ENCODE measurements at places on chromosomes 1 and 21.
A peak's percentile ranks its signal among the peaks of the same experiment; 100 is the strongest.

- no peak for DNase-seq
These were observed 37.0 kb upstream of the TENT5B start for GRCh38 chr1:27049607-27050006.

DNA sequence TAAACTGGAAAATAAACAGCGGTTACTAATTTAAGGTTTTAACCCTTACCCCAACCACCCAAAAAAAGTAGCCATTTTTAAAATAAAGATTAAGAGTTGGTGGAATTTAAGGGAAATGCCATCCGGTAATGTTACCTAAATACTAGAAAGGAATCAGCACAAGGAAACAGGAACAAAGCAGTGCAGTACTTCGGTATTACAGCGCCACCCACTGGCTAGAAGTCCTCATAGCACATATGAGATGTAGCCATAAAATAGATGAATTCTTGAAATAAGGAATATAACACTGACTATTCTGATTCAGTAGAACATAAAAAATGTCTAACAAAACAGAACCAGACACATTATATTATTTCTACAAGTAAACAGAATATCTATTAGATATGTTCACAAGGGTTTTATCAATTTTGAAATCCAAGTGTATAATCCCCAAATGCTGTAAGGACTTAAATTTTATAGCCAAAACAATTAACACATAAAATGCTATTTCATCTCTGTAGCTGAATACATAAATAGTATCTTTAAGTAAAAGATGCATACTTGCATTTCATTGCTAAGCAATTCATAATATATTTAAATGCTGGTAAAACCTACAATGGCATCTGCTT, 58.8 kb downstream of the FRRS1 start:
- DNase-seq = peak; percentile 73

GRCh38 chr1:84506729-84507453, 510 bp upstream of the GNG5 start:
- peak; percentile 10 for DNase-seq

DNA sequence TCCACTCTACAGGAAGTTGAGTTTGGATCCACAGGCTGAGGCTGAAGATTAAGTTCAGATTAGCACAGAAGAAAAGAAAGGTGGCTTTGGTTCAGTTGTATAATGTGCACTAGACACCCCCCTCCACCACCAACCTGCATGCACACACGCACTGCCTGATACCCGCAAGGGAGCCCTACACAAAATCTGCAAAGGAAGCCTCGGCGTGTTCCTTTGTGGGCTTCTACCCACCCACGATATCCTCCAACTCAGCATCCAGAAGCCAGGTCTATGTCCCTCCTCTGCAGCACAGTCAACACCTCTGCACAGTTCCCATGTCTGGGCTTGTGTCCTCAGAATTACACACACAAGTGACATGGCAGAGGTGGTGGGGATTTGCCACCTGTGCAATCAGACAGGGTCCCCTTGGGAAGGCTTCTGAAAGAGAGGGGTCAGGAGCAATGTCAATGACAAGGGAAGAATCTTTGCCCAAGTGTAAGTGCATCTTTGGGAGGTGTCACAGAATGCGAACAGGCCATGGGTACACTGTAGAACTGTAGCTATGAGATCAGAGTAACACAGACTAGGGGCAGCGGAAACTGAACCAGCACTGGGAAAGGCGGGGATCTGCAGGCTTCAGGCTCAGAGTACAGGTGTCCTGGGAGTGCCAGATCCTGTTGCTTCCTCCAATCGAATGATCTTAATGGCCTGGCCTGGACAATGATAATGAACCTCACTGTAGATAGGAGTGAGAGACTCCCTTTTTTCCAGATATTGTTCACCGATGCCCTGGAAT, 148.6 kb upstream of the ETV3 start:
- DNase-seq = no peak

- DNase-seq = no peak
These were observed 102.3 kb downstream of the OMA1 start for GRCh38 chr1:58443986-58444868.

- DNase-seq = peak; percentile 67
These were observed 1.9 kb downstream of the FTCD start for GRCh38 chr21:46153247-46154154.

DNA sequence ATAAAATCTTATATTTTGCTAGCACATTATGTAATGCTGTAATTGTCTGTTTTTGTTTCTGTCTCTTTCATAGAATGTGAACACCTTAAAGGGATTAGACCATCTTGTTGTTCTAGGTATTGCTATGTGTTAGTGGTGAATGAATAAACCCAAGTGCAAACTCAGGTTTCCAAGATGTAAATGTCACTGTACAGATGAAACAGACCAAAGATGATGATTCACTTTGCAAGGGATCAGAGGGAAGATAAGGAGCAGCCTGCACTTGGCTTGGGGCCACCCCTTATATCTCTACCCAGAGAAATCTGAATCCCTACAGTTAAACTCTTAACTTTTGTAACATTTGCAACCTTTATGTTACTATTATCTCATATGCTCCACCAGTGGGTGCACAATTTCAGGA, 25.4 kb downstream of the UROD start:
- DNase-seq = no peak

DNA sequence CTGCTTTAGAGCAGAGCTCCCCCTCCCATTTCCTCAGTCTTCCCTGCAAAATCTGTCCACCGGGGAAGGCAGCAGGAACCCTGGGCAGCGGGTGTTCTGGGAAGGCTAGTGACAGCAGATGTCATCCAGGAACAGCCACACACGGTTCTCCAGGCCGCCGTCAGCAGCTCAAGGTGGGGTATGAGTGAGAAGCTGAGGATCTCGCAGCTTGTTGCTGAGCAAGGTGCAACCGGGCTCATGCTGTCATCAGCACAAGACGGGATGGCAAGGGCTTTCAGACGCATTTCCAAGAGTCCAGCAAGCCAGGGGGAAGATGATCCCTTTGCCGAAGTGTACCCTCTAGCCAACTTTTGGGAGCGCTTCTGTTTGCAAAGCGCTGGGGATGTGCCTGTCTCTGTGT, 23.0 kb upstream of the SPSB1 start:
- no peak for DNase-seq

- no peak for DNase-seq
These were observed 40.0 kb upstream of the IKBKE start for GRCh38 chr1:206430031-206430983.

DNA sequence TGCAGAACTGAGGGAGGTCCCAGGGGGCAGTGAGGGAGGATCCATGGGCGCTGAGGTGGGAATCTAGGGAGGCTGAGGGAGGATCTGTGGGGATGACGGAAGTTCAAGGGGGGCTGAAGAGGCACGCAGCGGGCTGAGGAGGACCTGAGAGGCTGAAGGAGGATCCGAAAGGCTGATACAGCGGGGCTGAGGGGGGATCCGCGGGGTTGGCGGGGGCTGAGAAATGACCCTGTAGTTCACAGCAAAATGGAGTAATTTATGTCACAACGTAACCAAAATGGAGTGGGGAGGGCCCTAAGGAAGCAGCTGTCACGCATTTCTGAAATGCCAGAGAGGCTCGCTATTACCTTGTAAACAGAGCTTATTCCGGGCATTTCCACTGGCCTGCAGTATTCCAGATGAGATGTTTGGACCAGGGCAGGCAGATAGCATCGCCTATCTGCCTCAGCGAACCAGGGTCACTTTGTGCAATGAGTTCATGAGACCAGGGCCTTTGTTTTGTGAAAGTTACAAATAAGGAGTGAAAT, 926 bp upstream of the MRPL55 start:
- no peak for DNase-seq

- DNase-seq = no peak
These were observed 17.6 kb downstream of the RNF11 start for GRCh38 chr1:51253691-51254090.

DNA sequence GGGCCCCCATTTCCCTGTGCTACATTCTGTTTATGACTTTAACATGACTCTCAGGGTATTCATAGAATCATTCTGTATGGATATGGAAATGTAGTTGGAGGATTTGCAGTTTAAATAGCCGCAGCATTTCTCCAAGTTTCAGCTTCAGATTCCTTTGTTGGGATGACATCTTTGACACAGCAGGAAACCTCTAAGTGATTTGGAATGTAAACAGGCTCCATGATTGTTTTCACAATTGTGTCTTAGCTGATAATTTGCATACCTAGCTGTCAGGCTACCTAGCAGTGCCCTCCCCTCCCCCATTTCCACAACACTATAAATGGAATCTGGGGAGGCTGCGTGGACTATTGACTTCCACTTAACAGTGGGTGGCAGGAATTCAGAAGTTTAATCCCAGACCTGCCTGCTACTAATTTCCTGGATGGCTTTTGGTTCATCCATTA, 290.2 kb downstream of the HLX start:
- DNase-seq = no peak

- no peak for DNase-seq
These were observed 9.9 kb upstream of the COA7 start for GRCh38 chr1:52707927-52708655.

DNA sequence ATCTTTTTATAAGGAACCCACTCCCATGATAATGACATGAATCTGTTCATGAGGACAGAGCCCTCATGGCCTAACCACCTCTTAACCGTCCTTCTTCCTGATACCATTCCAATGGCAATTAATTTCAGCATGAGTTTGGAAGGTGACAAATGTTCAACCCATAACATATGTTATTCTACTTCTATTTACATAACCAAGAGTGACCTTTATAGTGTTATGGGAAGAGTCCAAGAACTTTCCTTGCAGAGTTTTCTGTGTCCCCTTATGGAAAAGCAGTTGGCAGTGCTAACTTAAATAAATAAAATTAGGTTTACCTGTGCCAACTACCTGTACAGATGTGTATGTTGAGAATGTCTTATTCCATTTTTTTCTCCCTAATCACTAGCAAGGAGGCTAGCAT, 11.1 kb downstream of the MAP10 start:
- no peak for DNase-seq

DNA sequence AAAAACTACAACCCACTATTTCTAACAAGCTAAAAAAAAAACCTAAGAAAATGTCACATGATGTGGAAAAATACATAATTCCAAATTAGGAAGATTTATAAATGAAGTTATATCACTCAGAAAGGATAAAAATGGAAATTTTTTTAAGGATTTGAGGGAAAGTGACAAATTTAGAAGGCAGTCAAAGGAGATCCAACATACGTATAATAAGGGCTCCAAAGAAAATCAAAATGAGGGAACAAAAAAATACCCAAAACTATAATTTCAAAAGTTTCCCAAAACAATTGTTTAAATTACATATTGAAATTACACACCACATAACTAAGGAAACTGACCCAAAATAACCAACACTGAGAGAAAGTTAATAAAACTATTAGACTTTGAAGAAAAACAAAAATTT, 381.1 kb upstream of the KAZN start:
- no peak for DNase-seq

DNA sequence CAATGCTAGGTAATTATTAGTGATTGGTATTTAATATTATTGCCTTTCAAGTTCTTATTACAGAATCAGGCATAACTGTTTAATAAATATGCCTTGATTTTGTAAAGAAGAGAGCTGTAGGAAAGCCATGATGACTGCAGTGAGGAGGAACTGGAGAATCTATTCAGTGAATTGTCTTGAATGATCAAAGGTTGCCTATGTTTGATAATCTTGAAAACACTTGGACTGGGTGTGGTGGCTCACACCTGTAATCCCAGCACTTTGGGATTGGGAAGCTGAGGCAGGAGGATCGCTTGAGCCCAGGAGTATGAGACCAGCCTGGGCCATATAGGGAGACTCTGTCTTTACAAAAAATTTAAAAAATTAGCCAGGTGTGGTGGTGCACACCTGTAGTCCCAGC, 42.4 kb downstream of the FMN2 start:
- no peak for DNase-seq

DNA sequence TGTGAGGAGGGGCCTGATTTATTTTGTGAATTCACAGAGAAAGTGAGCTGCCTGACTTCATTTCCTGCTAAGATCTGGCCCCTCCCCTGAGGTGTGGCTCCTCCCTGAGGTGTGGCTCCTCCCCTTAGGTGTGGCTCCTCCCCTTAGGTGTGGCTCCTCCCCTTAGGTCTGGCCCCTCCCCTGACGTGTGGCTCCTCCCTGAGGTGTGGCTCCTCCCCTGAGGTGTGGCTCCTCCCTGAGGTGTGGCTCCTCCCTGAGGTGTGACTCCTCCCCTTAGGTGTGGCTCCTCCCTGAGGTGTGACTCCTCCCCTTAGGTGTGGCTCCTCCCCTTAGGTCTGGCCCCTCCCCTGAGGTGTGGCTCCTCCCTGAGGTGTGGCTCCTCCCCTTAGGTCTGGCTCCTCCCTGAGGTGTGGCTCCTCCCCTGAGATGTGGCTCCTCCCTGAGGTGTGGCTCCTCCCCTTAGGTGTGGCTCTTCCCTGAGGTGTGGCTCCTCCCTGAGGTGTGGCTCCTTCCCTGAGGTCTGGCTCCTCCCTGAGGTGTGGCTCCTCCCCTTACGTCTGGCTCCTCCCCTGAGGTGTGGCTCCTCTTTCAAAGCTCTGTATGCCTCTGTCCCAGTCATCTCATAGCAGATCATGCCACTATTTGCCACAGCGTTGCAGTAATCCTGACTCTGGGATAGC, 26.9 kb upstream of the LRRC3 start:
- no peak for DNase-seq

DNA sequence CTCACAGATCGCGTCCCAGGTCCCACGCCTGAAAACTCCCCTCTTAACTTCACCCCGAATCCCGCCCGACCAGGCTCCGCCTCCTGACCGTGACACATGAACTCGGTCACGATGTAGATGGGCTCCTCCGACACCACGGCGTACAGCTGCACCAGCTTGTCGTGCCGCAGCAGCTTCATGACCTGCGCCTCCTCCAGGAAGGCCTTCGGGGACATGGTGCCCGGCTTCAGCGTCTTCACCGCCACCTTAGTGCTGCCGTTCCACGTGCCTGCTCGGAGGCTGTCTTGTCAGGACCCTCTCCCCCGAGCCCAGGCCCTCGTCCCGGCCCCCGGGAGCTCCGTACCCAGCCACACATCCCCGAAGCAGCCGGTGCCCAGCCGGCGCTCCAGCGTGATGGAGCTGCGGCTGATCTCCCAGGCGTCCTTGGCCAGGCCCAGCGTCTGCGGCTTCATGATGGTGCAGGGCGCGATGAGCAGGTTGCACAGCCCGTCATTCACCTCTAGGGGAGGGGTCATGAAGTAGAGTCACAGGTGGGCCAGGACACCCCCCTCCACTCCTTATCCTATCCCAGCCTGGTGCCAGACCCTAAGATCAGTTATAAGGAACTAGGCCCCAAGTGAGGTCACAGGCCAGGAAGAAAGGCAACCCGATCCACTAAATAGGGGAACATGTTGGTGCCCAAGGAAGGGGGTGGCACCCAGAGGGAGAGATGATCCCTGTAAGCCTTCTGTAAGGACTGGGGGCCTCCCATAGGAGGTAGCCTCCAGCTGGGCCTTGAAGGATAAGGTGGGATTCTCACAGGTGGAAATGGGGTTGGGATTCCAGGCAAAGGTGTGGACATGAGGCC, 11.6 kb upstream of the AHDC1 start:
- no peak for DNase-seq

- DNase-seq = no peak
These were observed at the start of gene OR2T10 for GRCh38 chr1:248597589-248597988. OR2T10 (minus strand) TSS chr1:248597700; CDS start chr1:248593768, 3,932 bp downstream.

DNA sequence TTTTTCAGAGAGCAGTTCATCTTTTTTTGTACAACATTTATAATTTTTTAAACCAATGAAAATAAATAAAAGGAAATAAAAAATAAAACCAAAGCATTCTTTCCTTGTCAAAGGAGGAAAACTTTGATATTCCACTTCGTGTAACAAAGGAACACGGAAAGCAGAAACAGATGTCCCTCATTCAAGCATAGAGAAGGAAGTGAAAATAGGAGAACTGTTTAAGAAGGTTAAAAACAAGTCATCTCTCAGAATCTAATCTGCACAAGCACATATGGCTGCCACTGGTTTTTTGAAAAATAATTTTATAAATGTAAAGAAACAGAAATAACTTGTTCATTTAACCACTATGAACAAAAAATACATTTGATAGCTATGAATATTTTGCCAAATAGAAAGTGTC, 35.9 kb upstream of the ZNF644 start:
- DNase-seq = peak; percentile 24

GRCh38 chr1:162284206-162284955, 92.3 kb downstream of the SPATA46 start:
- DNase-seq = no peak
